ENCODE measurements at places on chromosomes 6 and 20.
A peak's percentile ranks its signal among the peaks of the same experiment; 100 is the strongest.

- DNase-seq: no peak
These were observed 80.3 kb downstream of the BACH2 start for GRCh38 chr6:90216072-90216977.

DNA sequence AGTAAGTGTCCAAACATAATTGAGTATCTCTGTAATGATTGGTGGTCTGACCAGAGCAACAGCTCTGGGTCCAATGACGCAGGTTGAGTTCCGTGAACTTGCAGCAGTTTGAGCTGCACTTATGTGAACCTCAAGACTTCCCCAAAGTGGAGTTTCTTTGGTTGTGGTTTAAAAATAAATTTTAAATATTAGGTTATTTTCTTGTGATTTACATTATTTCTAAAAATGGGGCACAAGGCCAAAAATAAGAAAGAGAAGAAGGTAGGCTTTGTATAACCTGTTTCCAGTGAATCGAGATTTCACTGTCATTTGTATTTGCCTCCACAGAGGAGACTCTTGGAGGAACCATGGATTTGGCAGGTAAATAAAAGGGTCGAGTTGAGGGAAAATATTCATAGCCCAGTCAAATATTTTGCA is 166.4 kb upstream of the ZNF217 start:
- no peak for DNase-seq

DNA sequence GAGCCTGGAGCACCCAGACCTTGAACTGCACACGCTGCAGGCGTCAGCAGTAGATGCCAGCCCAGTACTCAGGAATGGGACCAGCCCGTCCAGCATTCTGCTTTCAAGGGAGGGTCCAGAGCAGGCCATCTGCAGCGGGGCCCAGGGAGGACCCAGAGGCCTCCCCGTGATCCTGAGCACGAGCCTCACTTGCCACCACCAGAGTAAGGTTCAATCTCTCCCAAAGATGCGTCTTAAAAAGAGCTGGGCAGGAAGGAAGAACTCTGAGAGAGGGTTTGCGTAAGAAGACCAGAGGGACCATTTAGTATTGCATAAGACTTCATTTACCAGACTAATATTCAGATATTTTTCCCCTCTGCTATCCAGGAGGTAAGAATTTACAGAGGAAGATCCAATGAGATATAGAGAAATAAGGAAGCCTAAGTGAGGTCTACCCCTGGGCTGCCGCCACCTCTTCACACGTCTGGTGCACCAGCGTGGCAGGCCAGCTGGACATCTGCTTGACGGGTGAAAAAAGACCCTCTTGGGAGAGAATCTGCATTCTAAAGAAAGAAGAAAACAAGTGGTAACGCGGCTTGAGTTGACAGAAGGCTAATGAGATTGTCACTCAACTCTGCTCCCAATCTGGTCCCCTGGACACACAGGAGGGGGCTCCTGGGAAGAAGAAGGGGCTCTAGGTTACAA is 107.3 kb downstream of the PRND start:
- DNase-seq: no peak

- DNase-seq: no peak
These were observed 206.7 kb downstream of the CLIC5 start for GRCh38 chr6:45808917-45809316.

DNA sequence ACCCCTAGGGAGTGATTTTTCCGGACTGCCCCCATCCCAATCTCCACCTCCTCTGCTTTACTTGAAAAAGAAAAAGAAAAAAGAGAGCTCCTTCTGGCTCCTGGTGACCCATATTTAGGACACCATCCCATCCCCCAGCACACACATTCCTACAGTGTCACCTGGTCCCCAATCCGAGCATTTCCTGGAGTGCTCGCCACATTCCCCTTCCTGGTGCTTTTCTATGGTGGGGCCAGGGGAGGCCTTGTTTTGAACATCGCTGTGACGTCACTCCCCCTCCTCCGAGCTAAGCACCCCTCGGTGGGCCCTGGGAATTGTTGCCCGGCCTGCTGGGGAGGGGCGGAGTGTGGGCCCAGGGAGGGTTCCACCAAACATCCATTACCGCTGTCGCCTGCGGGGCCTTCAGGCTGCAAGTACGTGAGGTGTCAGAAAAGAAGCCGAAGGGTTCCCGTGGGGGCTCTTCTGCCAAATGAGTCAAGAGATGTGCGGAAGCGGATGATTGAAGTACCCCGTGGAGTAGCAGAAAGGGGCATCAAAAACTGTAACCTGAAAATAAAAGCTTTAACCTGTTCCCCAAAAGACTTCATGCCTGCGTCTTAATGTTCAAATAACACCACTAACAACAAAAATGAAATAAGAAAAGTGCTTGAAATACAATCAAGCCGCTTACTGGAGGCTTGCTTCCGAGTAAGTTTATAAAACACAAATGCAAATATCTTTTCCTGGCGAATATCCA is 2.8 kb upstream of the FOXC1 start:
- peak; percentile 76 for DNase-seq

DNA sequence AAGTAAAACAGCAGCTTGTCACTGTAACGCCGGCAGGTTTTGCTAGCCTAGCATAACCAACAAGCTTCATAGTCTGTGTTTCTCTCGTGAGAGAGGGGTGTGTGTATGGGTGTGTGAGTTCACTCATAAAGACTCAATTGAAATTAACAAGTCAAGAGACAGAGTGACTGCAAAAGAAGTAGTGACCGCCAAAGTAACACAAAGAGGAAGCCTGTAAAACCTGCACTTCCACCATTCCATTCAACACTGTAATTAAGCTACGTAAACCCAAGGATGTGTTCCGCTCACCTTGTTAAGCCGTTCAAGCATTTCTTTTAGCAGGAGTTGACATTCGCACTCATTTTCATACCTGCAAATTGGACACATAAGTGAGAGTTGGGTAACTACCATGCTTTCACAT is 6.6 kb downstream of the BFSP1 start:
- no peak for DNase-seq

DNA sequence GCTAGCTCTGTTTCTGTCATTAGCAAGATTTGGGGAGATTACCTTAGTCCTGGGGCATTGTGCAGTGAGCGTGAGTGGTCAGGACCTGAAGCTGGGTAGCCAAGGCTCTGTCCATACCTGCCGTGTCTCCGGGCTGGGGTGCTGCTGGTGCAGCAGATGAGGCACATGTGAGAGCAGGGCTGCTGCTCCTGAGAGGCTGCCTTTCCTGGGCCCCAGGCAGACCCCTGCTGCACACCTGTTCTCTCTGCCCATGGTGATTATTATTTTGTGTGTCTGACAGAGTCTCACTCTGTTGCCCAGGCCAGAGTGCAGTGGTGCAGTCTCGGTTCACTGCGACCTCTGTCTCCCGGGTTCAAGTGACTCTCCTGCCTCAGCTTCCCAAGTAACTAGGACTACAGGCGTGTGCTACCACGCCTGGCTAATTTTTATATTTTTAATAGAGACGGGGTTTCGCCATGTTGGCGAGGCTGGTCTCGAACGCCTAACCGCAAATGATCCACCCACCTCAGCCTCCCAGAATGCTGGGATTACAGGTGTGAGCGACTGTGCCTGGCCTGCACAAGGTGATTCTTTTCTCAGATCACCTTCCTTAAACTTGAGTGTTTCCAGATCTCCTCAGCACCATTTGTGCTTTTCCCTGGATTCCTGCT is 36.8 kb upstream of the IRF4 start:
- DNase-seq: no peak

GRCh38 chr6:52872031-52872430 is 31.4 kb upstream of the GSTA5 start:
- DNase-seq: no peak

- no peak for DNase-seq
These were observed 128.7 kb downstream of the TBC1D32 start for GRCh38 chr6:121205569-121205968.

GRCh38 chr6:121823437-121823851 is 388.0 kb downstream of the GJA1 start:
- peak; percentile 88 for DNase-seq

DNA sequence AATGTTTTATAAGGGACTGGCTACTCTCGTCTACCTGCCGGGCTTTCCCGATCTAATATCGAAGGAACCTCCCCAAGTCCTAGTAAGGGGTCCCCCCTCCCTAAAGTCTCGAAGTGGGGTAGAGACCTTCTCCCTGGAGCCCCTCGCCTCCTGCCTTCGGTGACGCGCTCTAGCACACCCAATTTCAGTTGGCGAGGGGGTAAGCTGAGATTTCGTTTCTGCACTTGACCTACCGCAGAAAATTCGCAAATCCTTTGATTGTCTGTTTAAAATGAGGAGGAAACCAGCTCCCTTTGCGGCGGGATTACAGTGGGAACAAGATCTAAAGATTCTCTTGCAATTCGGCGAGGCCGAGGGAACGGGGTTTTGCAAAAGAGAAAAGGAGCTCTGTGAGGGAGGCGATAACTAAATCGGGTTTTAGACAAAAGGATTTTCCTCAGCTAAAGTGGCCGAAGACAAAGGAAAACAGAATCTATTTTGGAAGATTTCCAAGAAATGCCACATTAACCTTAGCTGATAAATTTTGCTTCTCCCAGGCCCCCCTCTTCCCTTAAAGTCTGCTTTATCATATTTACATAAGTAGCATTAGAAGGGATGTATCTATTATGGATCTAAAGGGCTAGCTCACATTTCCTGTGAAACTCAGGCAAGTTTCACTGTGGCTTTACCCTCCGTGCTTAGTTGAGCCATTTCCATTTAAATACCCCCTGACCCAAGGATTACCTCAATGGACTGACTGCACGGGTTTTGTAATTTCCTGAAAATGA is 8.4 kb downstream of the SIM1 start:
- DNase-seq: no peak

Data from NCI-H69 (cell line).